ENCODE measurements at places on chromosomes 13 and 19.

DNA sequence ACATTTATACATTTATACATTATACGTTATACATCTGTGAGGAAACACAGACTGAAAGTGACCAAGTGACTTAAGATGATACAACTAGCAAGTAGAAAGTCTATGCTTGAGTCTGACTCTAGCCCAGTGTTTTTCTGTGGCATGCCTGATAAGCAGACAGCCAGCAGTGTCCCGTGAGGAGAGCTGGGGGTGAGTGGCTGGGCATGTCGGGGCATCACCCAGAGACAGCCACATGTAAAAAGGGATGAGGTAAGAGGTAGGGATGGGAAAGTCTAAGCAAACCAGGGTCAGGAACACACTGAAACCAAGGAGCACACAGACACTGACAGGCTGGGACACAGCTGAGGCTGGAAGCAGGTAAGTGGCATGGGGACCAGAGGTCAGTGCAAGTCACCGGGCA is 333.2 kb downstream of the FOXO1 start:
- DNase-seq: no peak

- no peak for DNase-seq
Observed at GRCh38 chr13:73074014-73074413, 15.2 kb downstream of the KLF5 start.

DNA sequence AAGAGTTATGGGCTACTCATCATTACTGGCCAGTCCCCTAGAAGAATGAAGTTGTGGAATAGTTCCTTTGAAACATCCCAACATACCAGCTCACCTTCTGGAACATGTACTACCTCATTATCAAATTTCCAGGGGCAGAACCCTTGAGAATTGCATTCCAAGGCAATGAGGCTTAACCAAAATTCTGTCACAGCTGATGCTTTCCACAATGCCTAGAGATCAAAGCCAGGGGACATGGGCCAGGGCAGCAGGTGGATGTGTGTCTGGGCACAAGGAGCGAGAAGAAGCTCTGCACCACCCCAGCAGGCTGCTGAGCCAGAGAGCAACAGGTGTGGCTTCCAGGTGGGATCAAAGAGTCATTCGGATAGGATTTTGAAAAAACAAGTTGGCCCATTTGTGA is 362.1 kb downstream of the EFNB2 start:
- no peak for DNase-seq

- no peak for DNase-seq
Observed at GRCh38 chr13:40982772-40983171, 36.3 kb downstream of the ELF1 start.

DNA sequence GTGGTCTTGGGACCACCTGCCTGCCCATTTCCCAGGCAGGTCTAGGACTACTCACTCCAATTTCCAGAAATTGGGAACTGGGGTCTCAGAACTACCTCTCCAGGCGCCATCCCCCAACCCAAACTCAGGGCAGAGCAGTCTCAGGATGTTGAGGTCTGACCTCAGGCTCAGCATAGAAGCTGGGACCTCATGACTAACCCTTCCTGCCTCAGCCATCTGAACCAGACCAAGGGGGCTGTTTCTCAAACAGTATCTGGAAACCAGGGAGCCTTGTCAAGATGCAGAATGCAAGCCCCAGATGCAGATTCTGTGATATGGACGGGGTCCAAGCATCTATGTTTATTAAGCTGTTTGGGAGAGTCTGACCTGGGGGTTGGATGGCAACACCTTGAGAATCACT is 1.3 kb downstream of the FBXW9 start:
- no peak for DNase-seq

- no peak for DNase-seq
Observed at GRCh38 chr19:51803519-51803918, 8.6 kb downstream of the FPR3 start.

- DNase-seq: no peak
Observed at GRCh38 chr13:98506322-98506721, 70.6 kb downstream of the STK24 start.

GRCh38 chr19:17170538-17171297 is 44.4 kb upstream of the USE1 start:
- no peak for DNase-seq

- peak; percentile 43 for DNase-seq
Observed at GRCh38 chr19:34269968-34270621, 15.7 kb downstream of the GARRE1 start.

- no peak for DNase-seq
Observed at GRCh38 chr13:109180905-109181425, 551.6 kb downstream of the MYO16 start.

- DNase-seq: no peak
Observed at GRCh38 chr19:58471736-58472135, 4.4 kb upstream of the ZNF446 start.

DNA sequence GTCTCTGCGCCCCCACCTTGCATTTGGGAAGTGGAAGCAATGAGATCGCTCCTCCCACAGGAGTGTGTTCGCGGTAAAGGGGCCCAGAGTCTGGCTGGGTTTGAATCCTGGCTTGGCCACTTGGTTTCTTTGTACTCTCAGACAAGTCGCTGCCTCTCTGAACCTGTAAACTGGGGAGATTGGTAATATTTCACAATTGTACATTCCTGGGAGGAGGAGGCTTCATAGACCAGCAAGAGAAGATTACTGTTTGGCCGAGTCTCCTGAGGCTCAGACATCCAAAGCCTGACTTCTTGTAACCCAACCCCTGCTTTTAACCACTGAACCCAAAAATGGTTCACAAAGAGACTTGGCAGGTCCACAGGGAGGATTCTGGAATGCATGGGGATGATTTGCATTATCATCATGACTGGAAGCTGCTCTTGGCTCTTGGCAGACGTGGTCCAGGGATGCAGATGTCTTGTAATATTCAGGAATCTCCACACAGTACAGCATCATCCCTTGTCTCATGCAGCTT is 13.6 kb upstream of the STRN4 start:
- no peak for DNase-seq

DNA sequence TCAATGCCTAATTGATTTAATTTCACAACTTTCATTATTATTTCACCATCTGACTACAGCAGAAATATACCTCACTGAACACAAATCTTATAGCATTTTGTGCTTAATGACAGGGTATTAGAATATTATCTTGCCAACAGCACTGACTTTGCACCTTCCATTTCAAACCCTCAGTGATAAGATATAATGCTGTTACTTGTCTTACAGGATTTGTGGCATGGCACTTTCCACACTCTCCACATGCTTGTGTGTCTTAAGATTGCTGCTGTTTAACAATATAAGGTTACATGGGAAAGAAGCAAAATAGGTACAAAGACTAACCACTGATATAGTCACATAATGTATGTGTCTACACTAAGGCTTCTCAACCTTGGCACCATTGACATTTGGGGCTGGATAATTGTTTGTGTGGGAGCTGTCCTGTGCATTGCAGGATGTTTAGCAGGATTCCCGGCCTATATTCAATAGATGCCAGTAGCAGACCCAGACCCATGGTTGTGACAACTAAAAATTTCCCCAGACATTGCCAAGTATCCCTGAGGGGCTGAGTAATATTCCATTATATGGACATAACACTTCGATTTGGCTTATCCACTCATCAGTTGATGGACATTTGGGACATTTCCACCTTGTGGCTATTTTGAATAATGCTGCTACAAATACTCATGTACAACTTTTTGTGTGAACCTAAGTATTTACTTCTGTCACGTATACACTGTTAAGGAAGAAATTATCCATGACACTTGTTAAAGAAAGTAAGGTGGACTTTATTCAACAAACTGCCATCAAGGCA is 5.7 kb upstream of the DIAPH3 start:
- no peak for DNase-seq

All from left ventricle myocardium inferior (tissue), 1 donor.